ENCODE measurements at places on chromosomes 4 and X. TPM values are rescaled to one million over a fixed set of nuclear protein-coding genes. Genes with fewer than 3 reads are reported as not detected.
A peak's percentile ranks its signal among the peaks of the same experiment; 100 is the strongest.

Gene MAGEE1
- 0.85 TPM for total RNA-seq

Gene SLC10A4
- 0.14 TPM for total RNA-seq

Gene TMEM31
- 0.19 TPM for total RNA-seq

Gene CFP
- total RNA-seq = 19.8 TPM

GRCh38 chr4:73850261-73850970 lies 2.7 kb upstream of the PF4V1 start:
- H3K27me3 ChIP-seq = peaks cover 10% of the 10 kb centered on the region
- H3K4me3 ChIP-seq = no peak overlapping the region
- H3K27ac ChIP-seq = no peak overlapping the region
- no peaks in the 10 kb centered on the region for H3K36me3 ChIP-seq
- peaks cover 2% of the 10 kb centered on the region for H3K4me1 ChIP-seq

- peaks cover 15% of the 10 kb centered on the region for H3K4me1 ChIP-seq
- H3K27me3 ChIP-seq = no peaks in the 10 kb centered on the region
- H3K36me3 ChIP-seq = no peaks in the 10 kb centered on the region
- no peak for DNase-seq
- peak overlapping the region; percentile 55 for H3K27ac ChIP-seq
Measured at GRCh38 chr4:8427761-8428287, 12.7 kb downstream of the ACOX3 start.

- DNase-seq = no peak
- H3K27me3 ChIP-seq = no peaks in the 10 kb centered on the region
- no peak overlapping the region for H3K27ac ChIP-seq
- H3K4me1 ChIP-seq = no peaks in the 10 kb centered on the region
Measured at GRCh38 chrX:71867680-71868079, 43.0 kb upstream of the NHSL2 start.

- DNase-seq = no peak
- no peak overlapping the region for H3K27ac ChIP-seq
- H3K4me1 ChIP-seq = no peaks in the 10 kb centered on the region
- H3K4me3 ChIP-seq = no peak overlapping the region
- no peaks in the 10 kb centered on the region for H3K36me3 ChIP-seq
Measured at GRCh38 chr4:47717188-47717587, 120.7 kb downstream of the CORIN start.

DNA sequence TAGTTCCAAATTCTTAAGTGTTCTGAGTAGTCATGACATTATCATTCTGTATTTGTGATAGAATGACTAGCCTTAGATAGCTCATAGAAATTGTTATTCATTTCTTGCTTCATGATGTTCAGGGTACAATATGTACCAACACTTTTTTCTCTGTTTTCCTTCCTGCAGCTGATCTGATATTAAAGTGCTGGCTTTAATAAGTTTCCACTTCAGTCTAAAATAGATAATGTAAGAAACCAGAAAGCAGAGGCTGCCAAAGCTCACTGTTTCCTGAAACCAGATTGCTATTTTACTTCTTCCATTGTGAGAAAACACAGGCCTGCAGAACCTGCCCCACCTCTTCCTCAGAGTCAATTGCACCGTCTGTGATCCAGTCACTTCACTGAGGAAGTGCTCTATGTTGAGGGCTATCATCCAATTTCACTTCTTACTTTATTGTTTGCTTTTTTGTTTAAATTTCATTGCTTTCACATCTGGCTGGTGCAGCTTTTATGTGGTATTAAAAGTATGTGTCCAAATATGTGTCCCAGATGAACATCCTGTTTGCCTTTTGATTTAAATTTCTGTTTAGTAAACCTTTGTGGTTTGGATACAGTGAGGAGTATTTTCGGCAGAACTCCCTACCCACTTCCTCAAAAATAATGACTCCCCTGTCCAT lies 652.1 kb downstream of the ANKRD50 start:
- no peaks in the 10 kb centered on the region for H3K4me1 ChIP-seq
- no peak overlapping the region for H3K4me3 ChIP-seq

DNA sequence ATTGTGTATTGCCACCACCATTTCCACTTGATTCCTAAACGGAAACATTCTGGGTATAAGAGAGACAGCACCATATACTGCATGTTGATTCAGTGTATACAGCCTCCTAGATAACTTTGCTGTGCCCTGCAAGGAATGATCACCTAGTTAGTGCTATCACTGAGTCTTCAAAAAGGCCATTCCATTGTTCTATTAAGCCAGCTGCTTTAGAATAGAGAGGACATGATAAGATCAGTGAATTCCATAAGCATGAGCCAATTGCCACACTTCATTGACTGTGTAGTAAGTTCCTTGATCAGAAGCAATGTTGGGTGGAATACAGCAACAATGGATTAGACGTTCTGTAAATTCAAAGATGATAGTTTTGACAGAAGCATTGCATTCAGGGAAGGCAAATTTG lies 1047.3 kb downstream of the PCDH18 start:
- H3K4me1 ChIP-seq = no peaks in the 10 kb centered on the region
- H3K36me3 ChIP-seq = no peaks in the 10 kb centered on the region
- no peaks in the 10 kb centered on the region for H3K27me3 ChIP-seq

DNA sequence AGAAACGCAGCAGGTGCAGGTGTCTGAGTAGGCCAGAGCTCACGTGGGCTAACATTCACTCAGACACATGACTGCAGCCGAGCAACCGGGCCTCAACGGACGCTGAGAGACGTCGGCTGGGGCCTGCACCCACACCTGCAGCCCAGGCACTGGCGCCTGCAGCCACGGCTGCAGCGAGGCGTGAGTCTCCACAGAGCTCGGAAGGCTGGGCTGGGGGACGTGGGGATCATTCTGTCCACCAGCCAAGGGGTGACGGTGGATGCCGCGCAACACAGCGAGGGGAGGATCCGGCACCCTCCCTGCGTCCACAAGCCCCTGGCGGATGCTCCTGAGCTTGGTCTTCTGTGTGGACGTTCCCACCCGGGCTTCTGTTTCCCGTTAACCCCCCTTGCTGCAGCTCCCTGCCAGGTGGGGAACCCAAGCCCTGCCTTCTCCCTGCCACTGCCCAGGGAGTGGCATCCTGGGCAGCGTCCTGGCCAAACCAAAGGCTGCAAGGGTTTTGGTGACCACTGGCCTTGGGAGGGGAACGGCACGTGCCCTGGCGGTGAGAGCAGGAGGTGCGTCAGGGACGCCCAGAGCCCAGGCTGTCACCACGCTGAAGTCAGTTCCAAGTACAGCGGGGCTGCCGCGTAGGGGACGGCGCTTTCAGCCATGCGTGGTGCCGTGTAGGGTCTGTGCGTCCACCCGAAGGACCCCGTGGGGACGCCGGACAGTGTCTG lies 16.3 kb downstream of the PPP2R3B start:
- no peak overlapping the region for H3K27ac ChIP-seq
- peaks cover 45% of the 10 kb centered on the region for H3K4me1 ChIP-seq
- peaks cover 6% of the 10 kb centered on the region for H3K27me3 ChIP-seq
- DNase-seq = peak; percentile 46
- peaks cover 2% of the 10 kb centered on the region for H3K36me3 ChIP-seq
- no peak overlapping the region for H3K4me3 ChIP-seq

- no peak for DNase-seq
- H3K4me1 ChIP-seq = no peaks in the 10 kb centered on the region
- H3K4me3 ChIP-seq = no peak overlapping the region
- H3K27me3 ChIP-seq = no peaks in the 10 kb centered on the region
- no peak overlapping the region for H3K27ac ChIP-seq
Measured at GRCh38 chr4:140395668-140396067, 22.2 kb downstream of the SCOC start.

GRCh38 chrX:35444671-35445355 lies 353.3 kb upstream of the MAGEB16 start:
- no peak overlapping the region for H3K27ac ChIP-seq
- no peaks in the 10 kb centered on the region for H3K36me3 ChIP-seq
- DNase-seq = no peak
- H3K4me3 ChIP-seq = no peak overlapping the region
- H3K4me1 ChIP-seq = no peaks in the 10 kb centered on the region
- H3K27me3 ChIP-seq = no peaks in the 10 kb centered on the region

GRCh38 chrX:97931586-97931985 lies 1047.9 kb downstream of the RPA4 start:
- H3K4me3 ChIP-seq = no peak overlapping the region
- DNase-seq = no peak
- no peak overlapping the region for H3K27ac ChIP-seq

GRCh38 chrX:40148385-40149285 lies 50.9 kb upstream of the BCOR start:
- no peak overlapping the region for H3K4me3 ChIP-seq
- H3K27me3 ChIP-seq = no peaks in the 10 kb centered on the region
- H3K4me1 ChIP-seq = peaks cover 15% of the 10 kb centered on the region
- DNase-seq = no peak

Measured in thymus (tissue), 14 donors.